ENCODE measurements at places on chromosomes 5 and 9. TPM values are rescaled to one million over a fixed set of nuclear protein-coding genes. Genes with fewer than 3 reads are reported as not detected.

The FAM153A gene
- 0.10 TPM for polyA plus RNA-seq

The ACOT12 gene
- polyA plus RNA-seq: not detected

The RPS23 gene
- polyA plus RNA-seq: 3,176 TPM

The LIX1 gene
- 5.5 TPM for polyA plus RNA-seq

The POU5F2 gene
- polyA plus RNA-seq: not detected

The ROR2 gene
- 1.9 TPM for polyA plus RNA-seq

The SLC27A6 gene
- 0.80 TPM for polyA plus RNA-seq

The RNF145 gene
- polyA plus RNA-seq: 39.8 TPM

The CMYA5 gene
- polyA plus RNA-seq: 225 TPM

The ZSWIM6 gene
- 6.7 TPM for polyA plus RNA-seq

The MZB1 gene
- polyA plus RNA-seq: 0.27 TPM

The ABCA1 gene
- 7.1 TPM for polyA plus RNA-seq

The GRIA1 gene
- polyA plus RNA-seq: 0.65 TPM

The ZNF454 gene
- 2.1 TPM for polyA plus RNA-seq

The OR13C3 gene
- not detected for polyA plus RNA-seq

The CPLANE1 gene
- polyA plus RNA-seq: 18.3 TPM

The ZNF367 gene
- 8.3 TPM for polyA plus RNA-seq

The LPCAT1 gene
- 30.8 TPM for polyA plus RNA-seq

The VDAC1 gene
- 257 TPM for polyA plus RNA-seq

The MARCOL gene
- polyA plus RNA-seq: not detected

The FBP2 gene
- 47.9 TPM for polyA plus RNA-seq

The BAAT gene
- 1.4 TPM for polyA plus RNA-seq

The SPEF2 gene
- 7.9 TPM for polyA plus RNA-seq

The MOB3B gene
- 3.1 TPM for polyA plus RNA-seq

The GABRP gene
- 1.4 TPM for polyA plus RNA-seq

The CNTNAP3B gene
- polyA plus RNA-seq: 7.9 TPM

The KCTD16 gene
- 0.08 TPM for polyA plus RNA-seq

The CYLC2 gene
- polyA plus RNA-seq: not detected

Measured in muscle of back (tissue), 13 donors.